ENCODE measurements at places on chromosomes 16 and 17. TPM values are rescaled to one million over a fixed set of nuclear protein-coding genes. Genes with fewer than 3 reads are reported as not detected.

- H3K36me3 ChIP-seq, result no peaks in the 10 kb centered on the region
- H3K27ac ChIP-seq, result no peak overlapping the region
- no peak overlapping the region for H3K4me3 ChIP-seq
- no peaks in the 10 kb centered on the region for H3K27me3 ChIP-seq
- no peak for DNase-seq
- peaks cover 15% of the 10 kb centered on the region for H3K4me1 ChIP-seq
Measured at GRCh38 chr17:34711646-34712045, 132.3 kb downstream of the TMEM132E start.

Gene AP1G1
- total RNA-seq, result 72.5 TPM

DNA sequence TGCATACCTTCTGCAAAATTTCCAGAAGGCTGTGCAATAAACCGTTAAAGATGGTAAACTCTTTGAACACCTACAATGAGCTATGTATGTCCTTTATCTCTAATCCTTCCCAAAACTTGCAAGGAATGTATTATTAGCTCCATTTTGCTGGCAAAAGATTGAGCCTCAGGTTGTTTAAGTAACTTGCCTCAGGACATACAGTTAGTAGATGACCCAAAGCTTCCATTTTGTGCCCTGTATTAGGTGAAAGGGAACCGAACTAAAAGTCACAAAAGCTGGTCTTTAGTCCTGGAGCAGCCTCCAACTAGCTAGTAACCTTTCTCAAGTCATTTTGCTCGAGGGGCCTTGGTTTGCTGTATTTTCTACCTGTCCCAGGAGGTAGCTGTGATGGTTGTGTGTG, 4.3 kb downstream of the ADGRG3 start:
- H3K27me3 ChIP-seq, result no peaks in the 10 kb centered on the region
- no peaks in the 10 kb centered on the region for H3K36me3 ChIP-seq
- H3K4me3 ChIP-seq, result no peak overlapping the region
- H3K4me1 ChIP-seq, result peaks cover 19% of the 10 kb centered on the region
- DNase-seq, result no peak
- no peak overlapping the region for H3K27ac ChIP-seq

Gene CCDC200
- total RNA-seq, result not detected

GRCh38 chr17:54992797-54993639, 24.5 kb downstream of the STXBP4 start:
- H3K27me3 ChIP-seq, result no peaks in the 10 kb centered on the region
- DNase-seq, result peak; percentile 2
- H3K36me3 ChIP-seq, result no peaks in the 10 kb centered on the region
- H3K4me3 ChIP-seq, result no peak overlapping the region

Gene SYCE1L
- total RNA-seq, result 6.2 TPM

Gene ATMIN
- 31.2 TPM for total RNA-seq

All from PC-9 (cell line).